ENCODE measurements at places on chromosomes 4 and X.

GRCh38 chr4:8709729-8710360, 117.3 kb downstream of the CPZ start:
- DNase-seq: no peak

- DNase-seq: no peak
Measured at GRCh38 chrX:94662689-94663088, 988.7 kb downstream of the FAM133A start.

- DNase-seq: no peak
Measured at GRCh38 chrX:122119361-122119760, 1064.7 kb upstream of the GRIA3 start.

DNA sequence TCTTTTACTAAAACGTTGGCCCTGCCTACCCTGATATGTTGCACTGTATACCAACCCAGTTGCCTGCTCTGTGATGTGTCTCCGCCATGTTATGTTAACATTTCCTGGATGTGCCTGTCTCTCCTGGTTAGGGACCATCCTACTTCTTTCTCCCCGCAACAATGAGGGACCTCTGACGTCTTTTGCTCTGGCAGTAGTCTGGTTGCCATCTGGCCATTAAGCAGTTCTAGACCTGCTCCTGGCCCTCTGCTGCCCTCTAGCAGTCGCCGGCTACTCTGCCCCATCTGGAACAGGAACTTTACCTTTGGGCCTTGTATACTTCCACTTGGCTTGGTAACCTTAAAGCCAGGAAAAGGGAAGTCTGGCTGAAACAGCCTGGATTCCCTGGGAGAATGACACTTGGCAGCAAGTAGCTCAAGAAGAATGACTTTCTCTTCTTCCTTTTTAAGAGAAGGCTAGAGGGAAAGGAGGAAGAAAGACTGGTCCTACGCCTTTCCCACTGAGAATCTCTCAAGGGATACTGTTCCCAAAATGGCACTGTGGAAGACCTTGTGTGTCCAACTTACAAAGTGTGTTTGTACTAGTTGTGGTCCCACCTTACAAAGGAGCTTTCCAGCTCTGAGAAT, 63.5 kb downstream of the GPC3 start:
- DNase-seq: peak; percentile 25

DNA sequence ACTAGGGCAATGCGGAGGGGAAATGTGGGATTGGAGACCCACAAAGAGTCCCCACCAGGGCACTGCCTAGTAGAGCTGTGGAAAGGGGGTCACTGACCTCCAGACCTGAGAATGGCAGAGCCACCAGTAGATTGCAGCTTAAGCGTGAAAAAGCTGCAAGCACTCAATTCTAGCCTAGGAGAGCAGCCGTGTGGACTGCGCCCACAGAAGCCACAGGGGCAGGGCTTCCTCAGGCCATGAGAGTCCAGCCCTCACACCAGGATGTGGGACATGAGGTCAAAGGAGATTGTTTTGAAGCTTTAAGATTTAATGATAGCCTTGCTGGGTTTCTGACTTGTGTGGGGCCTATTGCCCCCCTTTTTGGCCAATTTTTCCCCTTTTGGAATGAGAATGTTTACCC, 379.0 kb downstream of the INPP4B start:
- no peak for DNase-seq

DNA sequence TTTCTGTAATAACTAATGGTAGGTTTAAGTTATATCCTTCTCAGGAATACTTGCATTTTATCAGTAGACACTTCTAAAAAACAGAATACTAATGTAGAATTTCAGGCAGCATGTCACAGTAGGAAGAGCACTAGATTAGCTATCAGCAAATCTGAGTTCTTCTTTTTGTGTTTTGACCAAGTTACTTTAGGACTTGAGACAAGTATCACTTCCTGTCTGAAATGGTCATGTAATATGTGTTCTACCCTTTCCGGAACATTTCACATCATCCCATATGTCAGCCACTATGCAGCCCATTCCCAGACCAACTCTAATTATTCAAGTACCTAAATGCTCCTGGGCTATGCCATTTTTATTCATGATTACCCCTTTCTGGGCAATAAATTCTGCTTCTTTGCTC, 401.8 kb upstream of the RPS6KA3 start:
- DNase-seq: no peak

GRCh38 chrX:132444936-132445335, 43.9 kb downstream of the MBNL3 start:
- DNase-seq: no peak

- DNase-seq: peak; percentile 81
Measured at GRCh38 chr4:8205241-8205707, 6.2 kb downstream of the SH3TC1 start.

DNA sequence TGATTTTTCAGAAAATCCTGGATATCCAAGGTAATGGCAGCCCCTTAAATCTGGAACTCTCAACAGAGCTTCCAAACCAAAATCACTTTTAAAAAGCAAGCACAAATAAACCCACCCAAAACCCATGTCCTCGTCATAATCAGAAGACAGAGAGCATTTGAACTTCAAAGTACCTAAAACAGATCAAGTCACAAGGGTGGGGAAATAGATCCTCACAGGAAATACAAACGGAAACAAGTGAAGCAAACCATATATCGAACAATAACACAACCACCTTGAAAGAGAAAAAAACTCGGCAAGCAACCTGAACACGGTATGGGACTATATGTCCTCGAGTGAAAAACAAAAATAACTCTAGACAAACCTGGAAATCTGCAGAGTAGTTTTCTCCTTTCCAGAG, 15.9 kb upstream of the CCNQ start:
- DNase-seq: no peak

GRCh38 chr4:184061582-184061981, 156.1 kb downstream of the ENPP6 start:
- no peak for DNase-seq

- DNase-seq: peak; percentile 52
Measured at GRCh38 chr4:139975830-139976272, 178.1 kb downstream of the MAML3 start.

DNA sequence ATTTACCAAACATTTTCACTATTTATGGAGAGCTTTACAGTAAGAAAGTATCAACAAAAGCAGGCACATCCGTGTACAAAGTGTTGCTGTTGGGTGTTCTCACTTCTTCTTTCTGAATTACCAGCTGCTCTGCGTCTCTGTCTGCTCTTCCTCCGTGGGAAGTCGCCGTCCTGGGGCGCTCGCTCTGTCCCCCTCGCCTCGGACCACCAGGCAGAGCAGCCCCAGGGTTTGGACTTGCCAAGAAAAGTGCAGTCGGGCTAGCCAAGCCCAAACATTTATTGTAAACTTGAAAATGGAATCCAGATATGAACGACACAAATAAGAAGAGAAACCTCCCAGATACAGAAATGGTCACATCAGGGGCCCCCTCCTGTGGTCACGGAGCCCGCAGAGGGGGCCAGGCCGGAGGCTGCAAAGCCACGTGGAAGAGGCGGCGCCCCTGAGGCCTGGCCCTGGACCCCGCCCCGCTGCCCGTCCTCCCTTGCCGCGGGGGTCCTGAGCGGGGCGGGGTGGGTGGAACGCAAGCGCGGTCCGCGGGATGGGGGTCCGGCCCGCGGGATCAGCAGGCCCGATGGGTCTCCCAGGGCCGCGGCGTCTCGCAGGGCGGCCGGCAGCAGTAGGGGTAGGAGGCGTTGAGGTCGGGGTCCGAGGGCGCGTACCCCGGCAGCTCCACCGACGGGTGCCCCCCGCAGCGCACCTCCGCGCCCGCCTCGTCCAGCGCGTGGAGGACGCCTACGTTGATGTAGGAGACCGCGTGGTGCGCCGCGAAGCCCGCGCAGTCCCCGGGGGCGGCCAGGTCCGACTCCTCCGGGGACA, 1.5 kb downstream of the TMEM271 start:
- no peak for DNase-seq

GRCh38 chrX:154804261-154804956, 876 bp downstream of the MPP1 start:
- no peak for DNase-seq

GRCh38 chr4:109389369-109390114, 44.1 kb upstream of the SEC24B start:
- DNase-seq: no peak

- no peak for DNase-seq
Measured at GRCh38 chrX:24030597-24030996, 3.6 kb upstream of the KLHL15 start.

GRCh38 chr4:3869661-3870566, 103.7 kb downstream of the ADRA2C start:
- DNase-seq: no peak

DNA sequence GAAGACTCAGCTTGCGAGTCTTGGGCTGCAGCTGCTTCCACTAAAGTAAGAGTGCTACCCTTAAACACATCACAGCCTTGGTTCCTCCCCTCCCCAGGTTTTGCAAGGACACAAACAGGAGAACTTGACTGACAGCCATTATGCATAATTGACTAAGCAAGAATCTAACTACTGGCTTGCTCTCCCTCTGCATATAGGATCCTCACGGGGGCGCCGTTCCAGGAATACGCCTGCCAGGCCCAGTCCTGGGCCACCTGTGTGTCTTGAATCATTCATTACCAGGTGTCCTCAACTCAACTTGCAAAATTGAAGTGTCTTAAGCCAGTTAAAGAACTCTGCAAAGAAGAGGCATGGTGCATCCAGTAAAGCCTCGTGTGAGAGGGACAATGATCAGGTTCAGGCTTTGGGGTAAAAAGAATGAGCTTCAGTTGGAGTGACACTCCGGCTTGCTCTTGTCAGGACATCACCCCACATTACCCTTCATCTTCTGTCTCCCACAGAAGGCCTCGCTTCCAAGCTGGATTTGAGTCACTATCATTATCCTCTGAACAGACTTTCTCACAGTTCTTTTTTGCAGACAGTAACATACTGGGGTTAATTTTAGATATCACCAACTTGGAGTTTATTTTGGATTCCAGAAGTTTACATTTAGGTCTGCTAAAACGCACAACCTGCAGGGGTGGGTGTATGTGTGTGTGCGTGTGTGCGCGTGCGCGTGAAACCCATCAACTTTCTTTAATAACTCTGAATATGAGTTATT, 273.5 kb upstream of the HS3ST1 start:
- no peak for DNase-seq

- DNase-seq: no peak
Measured at GRCh38 chr4:116829187-116829586, 256.2 kb downstream of the TRAM1L1 start.

DNA sequence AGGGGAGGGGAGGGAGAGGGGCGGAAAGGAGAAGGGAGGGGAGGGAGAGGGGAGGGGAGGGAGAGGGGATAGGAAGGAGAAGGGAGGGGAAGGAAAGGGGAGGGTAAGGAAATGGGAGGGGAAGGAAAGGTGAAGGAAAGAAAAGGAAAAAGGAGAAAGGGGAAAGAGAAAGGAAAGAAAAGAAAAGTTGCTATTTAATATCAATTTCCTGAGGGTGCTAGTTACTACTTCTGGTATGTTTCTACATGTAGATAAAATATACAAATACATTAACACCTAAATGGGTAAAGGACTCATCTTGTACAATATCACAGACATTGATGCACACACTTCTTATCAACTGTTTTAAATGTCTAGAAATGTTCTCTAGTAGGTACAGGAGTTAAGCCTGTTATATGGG, 22.6 kb downstream of the ANXA5 start:
- no peak for DNase-seq

GRCh38 chr4:86403575-86403974, 43.7 kb upstream of the MAPK10 start:
- DNase-seq: no peak

GRCh38 chrX:121084903-121085611, 37.6 kb downstream of the GLUD2 start:
- DNase-seq: no peak

DNA sequence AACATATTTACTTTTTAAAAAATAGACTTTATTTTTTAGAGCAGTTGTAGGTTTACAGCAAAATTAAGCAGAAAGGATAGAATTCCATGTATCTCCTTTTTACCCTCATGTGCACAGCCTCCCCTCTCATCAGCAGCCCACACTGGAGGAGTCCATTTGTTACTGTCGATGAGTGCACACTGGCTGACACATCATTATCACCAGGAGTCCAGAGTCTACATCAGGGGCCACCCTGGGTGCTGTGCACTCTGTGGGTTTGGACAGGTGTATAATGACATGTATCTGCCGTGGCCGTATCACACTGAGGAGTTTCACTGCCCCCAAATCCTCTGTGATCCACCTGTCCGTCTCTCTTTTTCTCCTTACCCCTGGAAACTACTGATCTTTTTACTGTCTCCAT, 26.3 kb downstream of the TBC1D14 start:
- DNase-seq: no peak

DNA sequence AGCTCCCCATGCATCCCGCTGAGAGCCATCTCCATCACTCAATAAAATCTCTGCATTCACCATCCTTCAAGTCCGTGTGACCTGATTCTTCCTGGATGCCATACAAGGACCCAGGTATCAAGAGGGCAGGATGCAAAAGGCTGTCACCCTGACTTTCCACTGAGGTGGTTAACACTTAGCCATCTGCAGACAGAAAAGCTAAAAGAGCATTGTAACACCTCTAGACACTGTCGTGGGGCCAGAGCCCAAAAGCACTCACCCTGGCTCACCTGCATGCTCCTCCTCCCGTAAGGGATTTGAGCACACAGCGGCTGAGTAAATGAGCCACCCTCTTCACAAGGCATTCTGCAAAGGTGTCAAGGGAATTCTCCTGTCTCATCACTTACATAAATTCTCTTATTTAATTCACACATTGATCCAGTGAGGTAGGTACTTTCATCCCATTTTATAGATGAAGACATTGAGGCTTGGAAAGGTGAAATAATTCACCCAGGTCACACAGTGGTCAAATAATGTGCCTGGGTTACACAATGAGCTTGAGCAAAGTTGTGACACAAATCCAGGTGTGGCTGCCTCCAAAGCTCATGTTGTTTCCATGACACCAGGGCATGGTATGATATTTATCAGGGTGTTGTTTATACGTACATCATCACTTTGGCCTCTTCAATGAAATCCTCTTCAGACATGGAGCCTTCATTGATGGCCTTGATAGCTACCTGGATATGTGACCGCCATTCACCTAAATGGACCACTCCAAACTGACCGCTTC, 48.0 kb downstream of the TXK start:
- DNase-seq: no peak

DNA sequence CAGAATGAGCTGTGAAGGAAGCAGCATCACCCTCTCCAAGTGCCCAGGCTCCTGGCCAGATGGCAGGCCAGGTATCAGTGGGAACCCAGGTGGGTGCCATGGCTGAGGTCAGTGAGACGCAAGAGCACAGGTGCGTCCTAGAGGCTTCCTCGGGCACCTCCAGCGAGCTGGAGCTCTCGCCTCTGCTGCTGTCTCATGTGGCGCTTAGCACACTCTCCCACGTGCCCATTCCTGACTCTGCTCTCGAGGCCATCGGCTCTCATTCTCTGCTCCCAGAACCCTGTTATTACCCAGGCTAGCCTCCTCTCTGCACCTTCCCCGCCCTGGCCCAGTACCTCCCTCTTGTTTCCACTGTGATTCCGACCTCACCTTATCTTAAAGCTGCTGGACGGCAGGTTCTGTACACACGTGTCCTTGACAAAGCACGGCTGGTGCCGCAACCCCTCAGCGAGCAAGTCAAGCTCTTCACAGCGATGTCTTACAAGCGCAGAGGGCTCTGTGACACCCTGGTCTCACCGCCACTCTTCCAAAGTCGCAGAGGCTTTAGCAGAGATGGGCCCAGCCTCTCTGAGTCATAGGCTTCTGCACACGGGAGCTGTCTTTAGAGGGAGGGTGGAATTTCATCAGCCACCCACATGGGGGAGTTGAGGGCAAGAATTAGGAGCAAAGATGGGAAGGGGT, 15.4 kb upstream of the MSANTD1 start:
- no peak for DNase-seq

GRCh38 chr4:154416190-154416547, 75.4 kb downstream of the DCHS2 start:
- no peak for DNase-seq

- no peak for DNase-seq
Measured at GRCh38 chr4:107931775-107932321, 499 bp downstream of the CYP2U1 start.

All from suppressor macrophage (primary cell).